ENCODE measurements at places on chromosomes 7 and 10.

DNA sequence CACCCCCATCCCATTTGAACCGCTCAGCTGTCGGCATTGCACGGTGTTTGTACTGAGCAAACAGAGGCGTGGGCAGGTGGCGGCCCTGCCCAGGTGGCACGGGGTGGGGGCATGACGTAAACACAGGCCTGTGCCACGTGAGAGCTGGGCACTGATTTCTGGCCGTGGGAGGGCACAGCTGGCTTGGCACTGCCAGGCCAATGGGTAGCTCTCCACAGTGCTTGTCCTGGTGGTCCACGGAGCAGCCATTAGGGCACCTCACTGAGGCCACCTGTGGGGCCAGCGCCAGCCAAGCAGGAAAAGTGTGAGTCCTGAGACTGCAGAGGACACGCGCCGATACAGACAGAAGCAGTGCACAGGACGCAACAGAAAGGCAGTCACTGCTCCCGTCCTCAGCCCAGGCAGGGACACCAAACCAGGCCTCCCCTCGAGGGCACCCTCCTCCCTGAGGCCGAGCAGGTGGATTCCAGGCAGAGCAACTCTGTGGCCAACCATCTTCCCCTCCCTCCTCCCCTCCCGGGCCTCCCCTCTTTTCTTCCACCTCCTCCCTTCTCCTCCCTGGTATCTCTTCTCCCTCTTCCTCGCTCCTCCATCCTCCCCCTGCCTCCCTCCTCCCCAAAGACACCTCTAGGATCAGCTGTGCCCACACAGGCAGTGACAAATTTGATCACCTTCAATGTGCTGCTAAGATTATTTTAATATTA lies 258.7 kb downstream of the ELFN1 start:
- no peak for DNase-seq

- DNase-seq = no peak
These were observed 582.2 kb downstream of the SORCS1 start for GRCh38 chr10:106582291-106582690.

DNA sequence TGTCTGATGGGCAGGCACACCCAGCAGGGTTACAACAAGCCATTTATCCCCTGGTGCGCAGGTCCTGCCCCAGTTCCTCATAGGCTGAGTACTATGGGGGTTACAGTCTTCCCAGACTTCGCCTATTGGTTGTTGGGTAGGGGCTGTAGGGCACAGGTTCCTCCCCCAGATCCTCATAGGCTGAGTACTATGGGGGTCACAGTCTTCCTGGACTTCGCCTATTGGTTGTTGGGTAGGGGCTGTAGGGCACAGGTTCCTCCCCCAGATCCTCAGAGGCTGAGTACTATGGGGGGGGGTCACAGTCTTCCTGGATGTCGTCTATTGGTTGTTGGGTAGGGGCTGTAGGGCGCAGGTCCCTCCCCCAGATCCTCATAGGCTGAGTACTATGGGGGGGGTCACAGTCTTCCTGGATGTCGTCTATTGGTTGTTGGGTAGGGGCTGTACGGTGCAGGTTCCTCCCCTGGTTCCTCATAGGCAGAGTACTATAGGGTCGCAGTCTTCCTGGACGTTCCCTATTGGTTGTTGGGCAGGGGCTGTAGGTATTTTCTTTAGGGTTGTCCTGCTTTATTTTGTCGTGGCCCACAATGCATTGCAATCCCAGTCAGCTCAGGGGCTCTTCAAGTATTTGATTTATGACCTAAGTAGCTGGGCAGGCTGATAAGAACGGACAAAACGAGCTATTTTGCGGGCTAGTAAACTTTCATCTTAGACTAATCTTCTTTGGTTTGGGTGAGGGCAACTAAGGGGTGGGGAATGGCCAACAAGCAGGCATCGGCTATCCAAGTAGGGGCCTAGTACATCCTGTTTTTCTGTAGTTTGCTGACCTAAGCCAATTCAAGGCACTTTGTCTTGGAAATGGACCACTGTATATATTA lies 3.4 kb downstream of the LRRC27 start:
- no peak for DNase-seq

DNA sequence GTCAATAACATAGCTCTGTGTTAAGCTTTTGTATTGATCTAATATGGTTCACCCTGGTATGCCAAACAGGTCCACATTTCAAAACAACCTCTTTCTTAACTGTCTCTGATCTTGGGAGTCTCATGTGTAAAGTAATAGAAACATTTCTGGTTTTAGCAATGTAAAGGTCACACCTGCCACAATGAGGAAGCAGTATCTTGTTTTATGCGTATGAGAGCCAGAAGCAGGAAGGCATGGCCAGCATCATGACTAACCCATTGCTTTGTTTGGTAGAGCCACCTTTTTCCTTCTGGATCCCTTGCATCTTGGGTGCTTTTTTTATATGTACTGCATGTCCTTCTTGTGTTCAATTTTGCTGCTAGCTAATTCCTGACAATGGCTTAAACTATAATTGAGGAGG lies 411.3 kb upstream of the SEMA3C start:
- DNase-seq = no peak

- no peak for DNase-seq
These were observed 75.8 kb downstream of the OR13A1 start for GRCh38 chr10:45239642-45240041.
